ENCODE measurements at places on chromosomes 3 and 15.

GRCh38 chr15:88571852-88572259 is 25.4 kb upstream of the DET1 start:
- DNase-seq: no peak

DNA sequence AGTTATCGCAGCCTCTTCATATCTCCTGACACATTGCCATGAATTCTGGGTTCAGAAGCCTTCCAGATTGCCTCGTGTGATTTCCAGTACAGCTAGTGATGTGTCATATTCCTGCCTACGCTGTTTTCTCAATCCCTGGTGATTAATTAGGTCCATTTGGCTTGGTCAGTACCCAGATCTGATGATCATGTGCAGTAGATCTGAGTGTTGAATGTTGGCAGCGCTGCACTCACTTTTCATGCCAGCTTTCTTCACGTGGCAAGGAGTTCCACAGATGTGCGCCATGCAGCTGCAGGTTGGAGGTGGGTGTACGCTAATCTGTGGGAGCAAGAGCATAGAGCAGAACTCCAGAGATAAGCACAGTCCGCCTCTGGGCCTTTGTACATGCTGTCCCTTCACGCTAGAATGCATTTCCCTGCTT is 86.9 kb upstream of the COL6A5 start:
- DNase-seq: no peak

- no peak for DNase-seq
Observed at GRCh38 chr3:44924457-44925084, 50.2 kb downstream of the TGM4 start.

GRCh38 chr3:32882603-32883025 is 64.8 kb downstream of the TRIM71 start:
- no peak for DNase-seq

GRCh38 chr3:194638991-194639605 is 5.9 kb upstream of the TMEM44 start:
- no peak for DNase-seq

- DNase-seq: no peak
Observed at GRCh38 chr3:97949743-97950142, 22.5 kb downstream of the RIOX2 start.

GRCh38 chr3:71905426-71905825 is 120.5 kb upstream of the PROK2 start:
- DNase-seq: no peak

- DNase-seq: no peak
Observed at GRCh38 chr3:72158639-72159326, 373.8 kb upstream of the PROK2 start.

DNA sequence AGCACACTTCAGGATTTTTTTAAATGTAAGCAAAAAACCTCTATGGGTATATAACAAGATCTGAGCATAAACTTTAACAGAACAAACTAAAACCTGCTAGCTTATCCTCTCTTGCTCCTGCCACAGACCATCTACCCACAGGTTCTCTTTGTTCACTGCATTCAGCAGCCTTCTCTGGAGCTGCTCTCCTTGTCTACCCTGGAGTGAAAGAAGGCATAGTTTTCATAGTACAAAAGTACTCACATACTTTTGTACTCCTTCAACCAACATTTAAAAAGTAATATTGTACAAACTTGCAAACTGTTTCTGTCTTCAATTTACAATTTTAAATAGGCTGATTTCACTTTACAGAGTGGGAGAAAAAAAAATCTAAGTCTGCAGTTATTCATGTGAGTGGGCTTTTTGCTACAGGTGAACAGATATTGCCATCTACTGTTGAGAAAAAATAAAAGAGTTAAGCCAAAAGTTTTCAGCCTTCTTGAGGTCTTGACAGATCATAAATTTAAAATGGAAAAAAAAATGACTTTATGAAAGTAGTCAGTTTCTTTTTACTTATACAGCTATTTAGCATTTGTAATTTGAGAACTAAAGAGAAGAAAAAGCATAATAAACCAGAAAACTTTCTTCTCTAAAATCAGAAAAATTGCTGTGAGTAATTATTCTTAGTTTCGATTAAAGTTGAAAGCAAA is 20.4 kb downstream of the TERC start:
- DNase-seq: no peak

DNA sequence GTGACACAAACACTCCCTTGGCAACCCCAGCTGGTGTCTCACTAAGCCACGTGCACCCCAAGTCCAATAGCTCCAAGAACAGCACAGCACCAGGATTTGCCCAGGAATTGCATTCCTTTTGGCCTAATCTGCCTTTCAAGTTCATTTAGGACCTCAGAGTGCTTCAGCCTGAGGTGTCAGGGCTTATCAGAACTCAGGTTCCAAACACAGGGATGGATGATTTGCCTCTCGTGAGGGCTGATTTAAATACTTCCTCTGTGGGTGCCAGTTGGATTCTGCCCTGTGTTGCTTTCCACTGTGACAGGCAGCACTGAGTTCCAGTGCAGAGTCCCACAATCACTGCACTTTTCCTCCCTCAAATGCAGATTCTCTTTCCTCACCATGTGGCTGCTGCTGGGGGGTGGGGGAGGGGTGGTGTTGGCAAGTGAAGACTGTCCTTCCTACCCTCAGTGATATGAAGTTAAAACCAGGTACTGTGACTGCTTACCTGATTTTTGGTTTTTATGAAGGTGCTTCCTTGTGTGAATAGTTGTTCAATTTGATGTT is 204.3 kb upstream of the STAC start:
- no peak for DNase-seq

- no peak for DNase-seq
Observed at GRCh38 chr3:44072601-44073540, 168.8 kb upstream of the TOPAZ1 start.

GRCh38 chr3:71681224-71681668 is 44.0 kb downstream of the EIF4E3 start:
- no peak for DNase-seq

GRCh38 chr3:46466871-46467403 is 2.2 kb upstream of the LTF start:
- DNase-seq: no peak

- no peak for DNase-seq
Observed at GRCh38 chr3:71881732-71882131, 96.8 kb upstream of the PROK2 start.

- no peak for DNase-seq
Observed at GRCh38 chr15:91782221-91782620, 71.3 kb upstream of the SLCO3A1 start.

- DNase-seq: no peak
Observed at GRCh38 chr3:61417352-61417751, 144.0 kb upstream of the PTPRG start.

DNA sequence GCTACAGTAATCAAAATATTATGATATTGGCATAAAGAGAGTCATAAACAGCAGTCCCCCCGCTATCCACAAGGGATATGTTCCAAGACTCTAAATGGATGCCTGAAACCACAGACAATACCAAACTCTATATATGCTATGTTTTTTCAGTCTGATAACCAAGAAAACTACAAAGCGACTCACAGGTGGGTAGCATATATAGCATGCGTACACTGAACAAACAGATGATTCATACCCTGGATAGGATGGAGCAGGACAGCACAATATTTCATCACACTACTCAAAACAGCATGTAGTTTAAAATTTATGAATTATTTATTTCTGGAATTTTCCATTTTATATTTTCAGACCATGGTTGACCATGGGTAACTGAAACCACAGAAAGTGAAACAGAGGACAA is 87.0 kb upstream of the PPP2R3A start:
- no peak for DNase-seq

- no peak for DNase-seq
Observed at GRCh38 chr15:27723821-27724220, 375.3 kb downstream of the OCA2 start.

DNA sequence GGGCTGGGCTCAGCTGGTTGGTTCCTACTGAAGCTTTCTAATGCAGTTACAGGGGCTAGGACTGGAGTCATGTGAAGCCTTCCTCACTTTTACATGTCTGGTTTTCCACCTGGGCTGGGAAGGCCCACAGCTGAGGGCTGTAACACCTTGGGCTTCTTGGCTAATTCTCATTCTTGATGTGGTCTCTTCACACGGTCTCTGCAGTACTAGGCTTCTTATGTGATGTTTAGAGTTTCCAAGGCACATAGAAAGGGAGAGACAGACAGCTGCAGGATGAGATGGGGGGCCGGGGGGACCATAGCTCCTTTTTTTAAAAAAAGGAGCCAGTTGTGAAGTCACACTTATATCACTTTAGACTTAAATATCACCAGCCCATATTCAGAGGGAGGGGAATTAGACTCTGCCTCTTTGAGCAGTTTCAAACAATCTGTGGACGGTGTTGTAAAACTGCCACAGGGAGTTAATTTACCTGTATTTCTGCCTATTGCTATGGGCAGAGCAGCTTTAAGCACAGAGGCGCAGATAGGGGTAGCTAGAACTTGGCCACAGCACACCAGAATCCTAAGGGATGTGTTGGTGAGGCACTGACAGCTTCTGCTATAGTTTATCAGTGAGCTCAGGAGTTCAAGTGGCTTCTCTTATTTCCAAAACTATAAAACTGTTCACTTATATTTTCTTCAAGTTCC is 46.7 kb downstream of the NKIRAS1 start:
- DNase-seq: no peak

GRCh38 chr15:100879061-100879463 is 569 bp upstream of the ALDH1A3 start:
- DNase-seq: no peak

- no peak for DNase-seq
Observed at GRCh38 chr3:97297032-97297431, 467.5 kb upstream of the ARL6 start.

- DNase-seq: no peak
Observed at GRCh38 chr15:90915808-90916440, 12.8 kb downstream of the MAN2A2 start.

DNA sequence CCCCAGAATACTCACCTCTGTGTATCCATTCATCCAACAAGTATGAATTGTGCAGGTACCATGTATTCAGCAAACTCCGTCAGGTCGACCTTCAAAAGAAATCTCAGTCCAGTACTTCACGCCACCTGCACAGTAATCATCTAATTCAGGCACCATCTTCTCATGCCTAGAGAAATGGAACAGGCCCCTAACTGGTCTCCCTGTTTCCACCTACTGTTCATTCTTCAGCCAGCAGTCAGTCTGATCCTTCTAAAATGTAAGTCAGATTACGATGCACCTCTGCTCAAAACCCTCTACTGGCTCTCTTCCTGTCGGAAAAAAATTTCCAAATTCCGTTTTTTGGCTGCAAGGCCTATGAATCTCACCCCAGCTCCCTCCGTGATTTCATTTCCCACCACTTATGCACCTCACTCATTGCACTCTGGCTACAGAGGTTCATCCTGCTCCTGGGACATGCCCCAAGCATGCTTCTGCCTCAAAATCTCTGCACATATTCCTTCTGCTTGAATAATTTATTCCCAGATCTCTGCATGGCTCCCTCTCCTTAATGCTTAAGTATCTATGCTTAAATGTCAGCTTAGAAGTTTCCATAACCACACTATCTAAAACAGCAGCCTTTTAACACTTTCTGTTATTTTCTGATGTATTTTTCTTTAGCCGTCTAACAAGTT is 47.5 kb upstream of the PPP2R3A start:
- no peak for DNase-seq
